ENCODE measurements at places on chromosomes 13 and 19.
A peak's percentile ranks its signal among the peaks of the same experiment; 100 is the strongest.

DNA sequence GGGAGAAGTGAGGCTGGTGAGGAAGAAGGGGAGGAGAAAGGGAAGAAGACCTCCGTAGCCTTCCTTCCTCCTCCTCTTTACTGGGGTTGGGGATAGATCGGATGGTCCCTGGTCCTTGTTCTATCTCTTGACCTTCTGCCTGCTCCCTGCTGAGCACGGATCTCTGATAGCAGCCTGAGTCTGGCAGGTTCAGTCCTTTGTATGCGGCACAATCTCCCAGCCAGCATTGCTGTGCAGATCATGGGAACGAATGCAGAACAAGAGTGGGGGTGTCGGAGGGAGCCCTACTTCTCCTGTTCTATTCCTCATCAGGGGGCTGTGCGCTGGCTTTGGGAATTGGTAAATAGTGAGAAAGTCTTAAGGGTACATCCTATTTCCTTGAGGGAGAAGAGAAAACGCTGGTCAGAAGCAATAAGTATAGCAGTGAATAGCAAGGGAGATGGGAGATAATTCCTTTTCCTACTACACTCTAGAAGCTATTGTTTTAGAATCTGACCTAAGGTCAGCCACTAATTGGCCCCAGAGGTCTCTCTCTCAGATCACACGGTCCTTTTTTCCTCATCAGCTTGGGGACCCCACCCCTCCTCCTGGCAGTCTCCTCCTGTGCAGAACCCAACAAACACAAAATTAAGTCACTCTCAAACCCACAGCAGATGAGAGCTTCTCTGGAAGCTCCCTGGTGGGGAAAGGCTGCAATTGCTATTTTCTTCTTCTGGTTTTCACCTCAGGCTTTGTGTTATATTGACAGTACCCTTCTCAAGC lies 41.0 kb downstream of the KL start:
- peak; percentile 6 for DNase-seq

DNA sequence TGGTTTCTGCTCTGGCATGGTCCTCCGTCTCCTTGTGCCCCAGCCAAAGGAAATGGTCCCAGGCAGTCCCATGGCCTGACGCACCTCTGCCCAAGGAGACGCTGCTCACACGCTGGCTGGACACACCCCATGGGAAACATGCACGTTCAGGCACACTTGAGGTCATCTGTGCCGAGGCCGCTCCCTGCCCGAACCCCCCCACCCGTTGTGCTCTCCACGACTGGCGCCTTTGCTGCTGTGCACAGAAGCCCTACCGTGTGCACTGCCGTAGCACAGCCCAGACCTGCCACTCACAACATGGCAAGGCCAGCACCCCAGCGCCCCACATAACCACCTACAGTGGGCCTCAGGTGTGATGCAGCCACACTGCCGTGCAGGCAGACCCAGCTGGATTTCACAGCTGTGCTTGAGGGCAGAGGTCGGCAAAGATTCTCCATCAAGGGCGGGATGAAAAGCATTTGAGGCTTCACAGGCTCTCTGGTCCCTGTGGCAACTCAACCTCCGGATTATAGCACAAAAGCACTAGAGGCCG lies 65.7 kb downstream of the SPACA7 start:
- no peak for DNase-seq

DNA sequence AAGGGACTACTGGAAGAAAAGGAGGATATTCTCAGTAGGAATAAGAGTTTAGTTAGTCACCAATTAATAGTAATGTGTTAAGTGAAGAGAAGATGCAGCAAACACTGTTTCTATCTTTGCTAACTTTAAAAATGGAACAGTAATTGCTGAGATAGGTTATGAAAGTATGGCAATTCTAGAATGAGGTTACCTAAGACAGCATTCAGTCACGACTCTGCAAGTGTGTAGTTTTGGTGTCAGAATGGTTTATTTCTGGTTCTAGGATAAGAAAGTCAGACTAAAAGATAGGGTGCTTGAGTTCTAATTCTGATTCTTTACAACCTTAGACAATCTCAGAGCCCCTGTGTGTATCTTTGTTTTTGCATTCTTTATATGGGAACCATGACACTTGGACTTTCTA lies 138.1 kb downstream of the POU4F1 start:
- no peak for DNase-seq

DNA sequence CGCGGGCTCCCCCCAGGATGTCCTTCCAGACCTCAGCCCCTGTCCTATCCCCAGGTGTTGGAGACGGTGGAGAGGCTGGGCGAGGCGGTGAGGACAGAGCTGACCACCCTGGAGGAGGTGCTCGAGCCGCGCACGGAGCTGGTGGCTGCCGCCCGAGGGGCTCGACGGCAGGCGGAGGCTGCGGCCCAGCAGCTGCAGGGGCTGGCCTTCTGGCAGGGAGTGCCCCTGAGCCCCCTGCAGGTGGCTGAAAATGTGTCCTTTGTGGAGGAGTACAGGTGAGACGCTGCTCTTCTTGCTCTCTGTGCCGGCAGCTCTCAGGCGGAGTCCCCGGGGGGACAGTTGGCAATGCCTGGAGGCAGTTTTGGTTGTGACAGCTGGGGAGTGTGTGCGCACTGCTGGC lies 6.9 kb downstream of the TTYH1 start:
- DNase-seq: no peak

DNA sequence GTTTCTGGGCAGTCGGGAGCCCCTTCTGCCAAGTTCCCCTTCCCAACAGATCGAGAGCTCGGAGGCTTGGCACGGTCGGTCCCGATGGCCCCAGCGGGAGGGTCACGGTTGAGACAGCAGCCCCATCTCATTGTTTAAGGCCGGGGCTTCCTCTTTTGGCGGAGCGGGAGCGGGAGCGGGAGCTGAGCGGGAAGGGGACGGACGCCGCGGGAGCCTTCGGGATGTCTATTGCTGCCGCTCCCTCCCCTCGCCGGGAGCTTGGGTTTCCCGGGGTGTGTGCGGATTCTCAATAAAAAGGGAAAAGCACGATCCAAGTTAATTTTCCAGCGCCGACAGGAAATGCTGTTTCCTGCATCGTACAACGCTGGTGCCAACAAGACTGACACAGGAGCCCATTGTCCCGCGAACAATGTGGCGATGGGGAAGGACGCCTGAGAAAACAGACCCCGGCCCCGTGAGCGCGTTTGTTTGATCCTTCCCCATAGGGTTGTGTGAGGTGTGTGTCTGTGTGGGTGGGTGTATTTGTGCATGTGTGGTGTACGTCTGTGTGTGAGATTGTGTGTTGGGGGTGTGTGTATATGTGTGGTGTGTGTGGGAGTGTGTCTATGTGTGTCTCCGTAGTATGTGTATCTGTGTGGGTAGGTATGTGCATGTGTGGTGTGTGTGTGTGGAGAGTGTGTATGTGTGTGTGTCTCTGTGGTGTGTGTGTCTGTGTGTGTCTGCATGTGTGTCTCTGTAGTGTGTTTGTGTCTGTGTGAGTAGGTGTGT lies 36.3 kb upstream of the FLT1 start:
- peak; percentile 30 for DNase-seq

DNA sequence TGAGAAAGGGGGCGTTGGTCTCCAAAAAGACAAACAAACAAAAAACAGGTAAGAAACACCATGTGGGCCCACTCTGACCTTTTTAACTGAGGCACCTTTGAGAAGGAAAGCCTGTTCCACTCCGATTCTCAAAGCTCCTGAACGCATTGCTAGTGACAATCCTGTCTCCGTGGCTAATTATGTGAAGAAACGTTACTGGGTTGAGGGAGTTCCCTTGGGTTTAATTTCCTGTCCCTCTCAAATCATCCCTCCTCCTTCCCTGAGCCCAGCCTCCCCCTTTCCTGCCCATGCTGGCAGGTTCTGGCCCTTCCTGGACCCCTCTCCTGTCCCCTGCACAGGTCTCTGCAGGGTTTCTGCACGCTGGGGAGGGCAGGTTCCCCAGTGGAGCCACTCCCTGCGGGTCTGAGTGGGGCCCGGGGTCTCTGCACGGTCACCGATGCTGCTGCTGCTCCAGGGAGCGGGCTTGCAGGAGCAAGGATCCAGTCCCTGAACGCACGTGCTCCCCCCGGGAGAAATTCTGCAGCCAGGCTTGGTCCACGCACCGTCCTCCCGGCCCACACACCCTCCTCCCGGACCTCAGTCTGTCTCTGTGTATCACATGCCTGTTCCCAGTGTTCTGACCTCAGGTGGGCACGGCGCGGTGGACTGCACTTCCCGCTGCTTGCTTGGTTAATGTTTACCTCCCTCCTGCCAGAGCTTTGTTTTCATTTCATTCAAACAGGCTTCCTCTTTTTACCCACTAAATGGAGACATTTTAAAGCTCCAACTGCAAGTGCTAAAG lies 76.4 kb upstream of the MCF2L start:
- DNase-seq: no peak

DNA sequence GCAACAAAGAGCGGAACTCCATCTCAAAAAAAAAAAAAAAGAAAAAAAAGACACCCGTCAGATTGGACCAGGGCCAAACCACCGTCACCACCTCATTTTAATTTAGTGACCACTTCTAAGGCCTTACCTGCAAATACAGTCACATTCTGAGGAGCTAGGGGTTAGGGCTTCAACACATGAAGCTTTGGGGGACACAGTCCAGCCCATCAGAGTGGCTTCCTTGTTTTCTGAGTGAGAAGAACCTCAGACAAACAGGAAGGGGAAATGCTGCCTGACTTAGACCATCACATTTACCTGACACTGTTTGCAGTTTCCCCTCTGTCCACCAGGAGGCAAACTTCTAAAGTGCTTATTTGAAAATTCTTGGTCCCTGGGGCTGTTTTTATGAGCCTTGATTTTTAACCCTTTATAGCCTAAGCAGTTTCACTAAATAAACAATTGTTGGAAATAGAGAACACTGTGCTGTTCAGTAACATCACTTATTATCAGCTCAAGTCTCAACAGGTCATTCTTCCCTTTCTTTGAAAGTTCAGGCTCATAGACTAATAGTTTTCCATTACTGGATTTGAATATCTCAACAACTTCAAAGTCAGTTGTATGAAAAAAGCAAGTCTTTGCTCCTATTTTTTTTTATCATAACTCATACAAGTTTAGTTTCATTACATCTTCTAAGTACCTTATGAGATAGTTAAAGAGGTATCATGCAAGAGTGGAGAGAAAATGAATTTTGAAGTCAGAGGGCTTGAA lies 74.9 kb upstream of the WASF3 start:
- peak; percentile 74 for DNase-seq

DNA sequence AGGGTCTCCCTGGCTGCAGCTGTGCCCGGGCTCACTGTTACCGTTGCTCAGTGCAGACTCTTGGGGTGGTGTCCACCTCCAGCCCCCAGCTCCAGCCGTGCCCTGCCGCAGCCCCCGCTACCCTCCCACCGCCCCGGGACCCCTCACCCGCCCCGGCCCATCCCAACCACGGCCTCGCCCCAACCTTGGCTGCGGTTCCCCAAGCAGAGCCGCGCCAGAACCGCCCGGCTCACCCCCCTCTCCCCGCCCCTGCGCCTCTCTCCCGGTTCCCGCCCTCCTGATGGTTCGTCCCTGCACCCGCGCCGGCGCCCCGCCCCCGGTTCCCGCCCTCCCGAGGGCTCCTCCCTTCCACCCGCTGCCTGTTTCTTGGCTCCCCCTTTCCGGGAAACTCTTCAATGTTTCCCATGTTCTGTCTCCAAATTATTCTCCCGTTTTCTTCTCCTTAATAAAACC lies 40.3 kb downstream of the ANKRD10 start:
- peak; percentile 46 for DNase-seq

- no peak for DNase-seq
Observed at GRCh38 chr13:111202156-111202621, 87.1 kb downstream of the ARHGEF7 start.

- peak; percentile 12 for DNase-seq
Observed at GRCh38 chr19:32910874-32911273, 41.3 kb upstream of the SLC7A9 start.

DNA sequence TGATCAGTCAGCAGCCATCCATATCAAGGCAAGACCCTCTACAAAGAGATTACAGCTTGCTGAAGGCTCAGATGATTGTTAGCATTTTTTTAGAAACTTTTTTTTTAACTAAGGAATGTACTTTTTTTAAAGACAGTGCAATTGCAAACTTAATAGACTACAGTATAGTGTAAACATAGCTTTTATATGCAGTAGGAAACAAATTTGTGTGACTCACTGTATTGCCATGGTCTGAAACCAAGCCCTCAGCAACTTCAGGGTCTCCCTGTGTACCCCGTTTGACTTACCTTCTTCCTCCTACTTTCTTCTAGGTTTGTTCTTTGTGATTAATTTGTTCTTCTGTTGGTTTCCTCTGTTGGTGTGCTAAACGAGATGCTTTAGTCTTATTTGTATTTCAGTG lies 93.0 kb upstream of the TEX29 start:
- peak; percentile 52 for DNase-seq

DNA sequence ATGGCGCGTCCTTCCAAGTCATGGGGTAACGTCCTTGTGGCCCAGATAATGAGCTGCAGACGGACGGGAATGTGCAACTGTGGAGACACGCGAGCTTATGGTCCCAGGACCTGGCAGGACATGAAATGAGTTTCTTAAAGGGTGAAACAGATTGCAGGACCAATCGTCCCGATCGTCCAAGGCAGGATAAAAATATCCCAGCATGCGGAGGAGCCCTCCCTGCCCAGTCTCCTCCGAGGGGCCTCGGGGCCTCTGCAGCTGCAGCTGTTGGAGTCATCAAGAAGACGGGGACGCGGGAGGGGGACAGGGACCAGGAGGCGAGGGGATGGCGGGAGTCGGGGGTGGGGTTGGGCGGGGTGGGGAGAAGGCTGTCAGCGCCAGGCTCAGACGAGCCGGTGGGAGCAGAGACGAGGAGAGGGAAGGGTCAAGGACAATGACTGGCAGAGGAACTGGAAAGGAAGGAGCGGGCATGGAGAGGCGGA lies 14.4 kb upstream of the GARIN5A start:
- no peak for DNase-seq

- DNase-seq: no peak
Observed at GRCh38 chr13:44876782-44877324, 112.4 kb downstream of the NUFIP1 start.

GRCh38 chr13:22049384-22049783 lies 378.5 kb downstream of the FGF9 start:
- DNase-seq: peak; percentile 50

GRCh38 chr19:30448386-30449077 lies 76.3 kb downstream of the ZNF536 start:
- no peak for DNase-seq

- no peak for DNase-seq
Observed at GRCh38 chr19:29139227-29139626, 73.7 kb downstream of the UQCRFS1 start.

GRCh38 chr19:2461751-2462634 lies 5.2 kb upstream of the LMNB2 start:
- peak; percentile 56 for DNase-seq

DNA sequence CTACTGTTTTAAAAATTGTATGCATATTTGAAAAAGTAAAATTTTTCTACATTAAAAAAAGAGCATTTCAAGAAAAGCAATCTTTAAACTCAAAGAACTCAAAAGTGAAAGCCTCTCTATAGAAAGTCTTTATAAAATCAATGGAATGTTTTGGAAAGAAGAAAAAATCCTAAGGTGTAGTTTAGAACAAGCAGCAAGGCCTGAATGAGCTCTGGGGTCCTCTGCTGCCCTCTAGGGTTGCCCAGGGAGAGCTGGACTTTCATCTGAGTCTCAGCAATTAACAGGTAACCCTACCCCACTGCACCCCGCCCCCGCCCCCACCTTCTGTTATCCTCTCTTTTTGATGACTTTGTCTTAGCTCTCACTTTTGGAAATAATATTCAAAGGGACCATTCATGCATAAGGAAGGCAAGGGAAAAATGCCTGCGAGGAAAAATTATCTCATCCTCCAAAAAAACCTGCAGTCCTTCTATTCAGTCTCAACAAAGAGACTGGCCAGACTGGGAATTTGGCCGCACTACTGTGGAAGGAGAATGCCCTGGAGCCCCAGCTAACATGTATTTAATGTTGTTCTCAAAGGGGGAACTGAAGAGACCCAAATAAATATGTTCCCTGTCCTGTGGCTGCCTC lies 24.1 kb downstream of the SLC25A30 start:
- peak; percentile 54 for DNase-seq
